ENCODE measurements at places on chromosomes 5 and 9.

DNA sequence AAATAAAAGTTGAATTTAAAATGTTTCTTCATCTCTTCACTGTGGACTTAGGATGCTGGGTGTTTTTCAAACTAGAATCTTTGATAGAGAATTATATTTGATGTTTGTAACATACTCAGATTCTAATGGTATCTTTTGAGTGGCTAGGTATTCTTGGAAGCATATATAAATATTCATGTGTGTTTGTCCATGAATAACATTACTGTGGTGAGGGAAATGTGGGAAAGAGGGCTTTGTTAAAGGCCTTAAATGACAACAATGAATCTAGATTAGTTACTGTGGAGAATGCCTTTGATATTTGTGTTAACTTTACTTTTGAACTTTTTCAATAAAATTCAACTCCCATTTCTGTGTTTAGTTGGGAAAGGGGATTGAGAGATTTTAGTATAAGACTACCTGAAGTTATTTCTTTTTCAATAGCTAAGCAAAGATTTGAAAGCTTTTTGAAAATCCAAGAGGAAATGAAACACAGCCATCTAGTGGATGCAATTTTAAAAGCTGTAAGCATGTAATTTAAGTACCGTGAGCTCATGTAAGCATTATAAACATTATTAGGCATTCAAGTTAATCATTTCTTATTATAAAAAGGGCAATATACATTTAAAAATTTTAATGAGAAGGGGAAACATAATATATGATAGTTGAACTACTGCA is 69.6 kb downstream of the CCDC171 start:
- DNase-seq: no peak

GRCh38 chr5:32538031-32538547 is 47.3 kb upstream of the SUB1 start:
- DNase-seq: no peak

DNA sequence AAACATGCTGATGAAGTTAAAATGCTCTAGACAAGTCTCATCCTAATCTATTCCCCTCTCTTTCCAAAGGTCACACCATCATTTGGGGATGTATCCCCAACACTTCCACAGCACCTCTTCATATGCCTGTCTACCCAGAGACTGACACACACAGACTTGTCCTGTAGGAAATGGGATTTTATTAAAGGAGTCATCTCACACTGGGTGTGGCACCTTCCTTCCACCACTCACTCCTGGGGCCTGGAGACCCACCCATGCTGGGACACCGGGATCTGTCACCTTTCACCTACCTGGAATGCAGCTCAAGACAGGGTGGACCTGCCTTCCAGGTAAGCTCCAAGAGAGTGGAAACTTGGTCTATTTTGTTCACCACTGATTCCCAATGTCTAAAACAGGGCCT is 99.4 kb upstream of the HAND1 start:
- no peak for DNase-seq

DNA sequence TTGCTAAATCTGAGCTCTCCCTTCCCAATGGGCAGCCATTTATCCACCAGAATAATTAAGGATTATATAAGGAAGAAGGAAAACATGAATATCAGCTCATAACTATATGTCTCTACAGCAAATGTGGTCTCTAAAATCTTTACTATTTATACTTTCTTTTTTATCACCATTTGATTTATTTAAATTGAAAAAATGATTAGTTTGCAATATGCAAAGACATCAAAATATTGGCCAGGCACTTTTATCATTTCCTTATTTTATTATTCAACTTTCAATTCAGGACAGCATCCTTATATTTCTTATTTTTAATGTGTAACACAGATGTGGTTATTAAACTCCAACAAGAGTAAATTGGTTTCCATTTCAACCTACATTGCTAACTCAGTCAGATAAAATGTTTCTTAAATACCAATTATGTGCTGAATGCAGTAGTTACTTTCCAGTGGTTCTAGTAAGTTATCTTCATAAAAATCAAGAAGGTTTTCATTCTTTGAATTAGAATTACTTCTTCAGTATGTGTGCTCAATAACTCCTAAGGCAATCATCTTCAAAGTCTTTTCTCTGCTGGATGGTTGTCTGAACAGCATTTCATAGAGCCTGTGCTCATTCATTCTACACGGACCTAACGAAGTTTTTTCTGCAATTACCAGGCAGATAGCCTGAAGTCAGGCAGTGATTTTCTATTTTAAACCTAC is 1148.0 kb downstream of the CDH12 start:
- no peak for DNase-seq

GRCh38 chr9:35076848-35077247 is 2.9 kb downstream of the FANCG start:
- DNase-seq: no peak

DNA sequence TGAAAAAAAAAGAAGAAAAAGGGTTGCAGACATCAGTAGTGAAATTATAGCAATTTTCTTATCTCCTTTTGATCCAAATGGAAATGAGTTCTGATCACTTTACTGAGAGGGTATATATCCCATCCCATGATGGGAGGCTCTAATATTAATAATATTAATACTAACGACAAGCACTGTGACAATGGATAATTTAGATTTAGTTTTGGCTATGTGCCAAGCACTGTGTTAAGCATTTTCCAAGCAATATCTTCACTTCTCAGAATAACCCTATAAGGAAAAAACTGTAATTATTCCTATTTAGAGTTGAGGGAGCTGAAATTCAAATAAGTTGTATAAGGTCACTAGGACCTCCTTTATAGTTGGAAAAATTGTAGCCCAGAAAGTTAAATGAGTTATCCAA is 58.4 kb upstream of the ASTN2 start:
- no peak for DNase-seq

DNA sequence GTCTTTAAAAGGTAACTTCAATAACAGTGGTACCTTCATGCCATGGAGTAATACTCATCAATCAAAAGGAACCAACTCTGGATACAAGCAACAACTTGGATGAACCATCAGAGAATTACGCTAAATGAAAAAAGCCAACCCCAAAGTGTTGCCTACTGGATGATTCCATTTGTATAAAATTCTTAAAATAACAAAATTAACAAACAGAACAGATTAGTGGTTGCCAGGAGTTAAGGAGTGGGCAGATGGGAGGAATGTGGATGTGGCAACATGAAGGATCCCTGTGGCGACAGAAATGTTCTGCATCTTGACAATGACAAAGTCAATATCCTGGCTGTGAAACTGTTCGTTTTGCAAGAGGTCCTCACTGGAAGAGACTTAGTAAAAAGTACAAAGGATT is 50.5 kb downstream of the SPTLC1 start:
- DNase-seq: no peak
